ENCODE measurements at places on chromosomes 13 and 19.

GRCh38 chr13:74015137-74015536 lies 119.1 kb downstream of the KLF12 start:
- DNase-seq = peak; percentile 36

- peak; percentile 0 for DNase-seq
Observed at GRCh38 chr13:36713887-36714286, 40.1 kb downstream of the SERTM1 start.

GRCh38 chr19:13797870-13798269 lies 2.6 kb downstream of the ZSWIM4 start:
- DNase-seq = no peak

GRCh38 chr19:28023064-28023463 lies 1189.9 kb downstream of the UQCRFS1 start:
- no peak for DNase-seq

DNA sequence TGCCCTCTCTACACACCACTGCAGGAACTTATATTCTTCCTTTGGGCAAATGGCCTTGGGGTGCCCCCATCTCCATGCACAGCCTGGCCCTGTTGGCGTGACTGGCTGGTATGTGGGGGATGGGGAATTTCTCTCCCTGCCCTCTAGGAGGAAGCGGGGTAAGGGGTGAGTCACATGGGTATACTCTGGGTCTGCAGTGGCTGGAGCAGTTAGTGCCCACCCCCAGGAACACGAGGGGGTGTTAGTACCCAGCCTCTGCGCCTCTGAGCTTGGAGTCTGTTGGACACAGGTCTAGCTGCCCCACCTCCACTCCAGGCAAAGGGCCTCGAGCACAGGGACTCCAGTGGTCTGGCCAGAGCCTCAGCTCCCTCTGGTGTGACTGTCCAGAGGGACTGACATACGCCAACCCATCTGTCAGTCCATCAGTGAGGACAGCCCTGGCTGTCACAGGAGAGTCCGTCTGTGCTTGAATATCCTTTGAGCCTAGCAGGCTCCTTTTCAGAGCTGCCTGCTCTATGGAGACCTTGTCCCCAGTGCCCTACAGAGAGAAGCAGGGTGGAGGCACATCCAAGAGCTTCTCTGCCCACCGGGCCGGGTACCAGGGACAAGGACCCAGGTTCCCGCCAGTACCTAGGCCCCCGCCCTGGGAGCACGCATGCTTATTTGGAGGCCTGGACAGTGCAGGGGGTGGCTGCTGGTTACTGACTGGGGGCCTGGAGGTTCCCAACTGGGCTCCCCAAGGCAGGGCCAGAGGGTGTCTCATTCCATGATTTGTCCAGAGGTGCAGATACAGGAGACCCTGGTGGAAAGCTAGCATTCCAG lies 66.6 kb downstream of the CHST8 start:
- DNase-seq = no peak

DNA sequence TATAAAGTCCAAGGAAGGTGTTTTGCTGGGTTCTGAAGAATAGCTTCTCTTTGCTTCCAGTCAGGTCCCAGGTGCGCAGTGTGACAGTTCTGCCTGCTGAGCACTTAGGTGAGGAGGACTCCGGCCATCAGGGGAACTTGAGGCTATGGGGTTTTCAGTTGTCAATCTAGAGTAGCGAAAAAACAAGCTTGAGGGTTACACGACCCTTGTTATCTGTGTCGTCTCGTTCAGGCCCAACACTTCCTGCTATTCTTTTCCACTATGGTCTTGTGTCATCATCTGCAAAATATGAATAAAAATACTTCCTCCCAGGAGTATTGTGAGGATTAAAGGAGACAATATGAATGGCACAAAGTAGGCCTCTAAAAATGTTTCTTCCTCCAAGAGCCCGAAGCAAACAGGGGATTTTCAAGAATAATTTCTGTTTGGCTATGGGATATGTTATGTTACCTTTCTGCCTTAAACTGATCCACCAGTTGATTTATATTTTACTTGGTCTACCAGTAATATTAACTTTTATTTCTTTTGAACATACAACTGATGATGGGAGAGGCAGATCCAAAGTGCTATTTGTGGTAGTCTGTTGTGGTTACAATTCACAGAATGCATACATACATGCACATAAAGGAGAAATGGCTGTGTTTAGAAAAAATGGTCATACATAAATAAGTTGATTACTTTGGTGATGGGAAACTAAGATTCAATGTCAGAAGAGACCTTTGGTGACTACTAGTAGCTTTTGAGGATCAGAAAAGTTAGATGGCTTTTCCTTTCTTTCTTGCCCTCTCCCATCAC lies 40.5 kb upstream of the RCBTB2 start:
- no peak for DNase-seq
